ENCODE measurements at places on chromosomes 7 and 10.

- DNase-seq: no peak
Measured at GRCh38 chr7:100163006-100163531, 4.5 kb upstream of the TRAPPC14 start.

GRCh38 chr7:42700406-42701327 is 211.2 kb downstream of the C7orf25 start:
- DNase-seq: no peak

DNA sequence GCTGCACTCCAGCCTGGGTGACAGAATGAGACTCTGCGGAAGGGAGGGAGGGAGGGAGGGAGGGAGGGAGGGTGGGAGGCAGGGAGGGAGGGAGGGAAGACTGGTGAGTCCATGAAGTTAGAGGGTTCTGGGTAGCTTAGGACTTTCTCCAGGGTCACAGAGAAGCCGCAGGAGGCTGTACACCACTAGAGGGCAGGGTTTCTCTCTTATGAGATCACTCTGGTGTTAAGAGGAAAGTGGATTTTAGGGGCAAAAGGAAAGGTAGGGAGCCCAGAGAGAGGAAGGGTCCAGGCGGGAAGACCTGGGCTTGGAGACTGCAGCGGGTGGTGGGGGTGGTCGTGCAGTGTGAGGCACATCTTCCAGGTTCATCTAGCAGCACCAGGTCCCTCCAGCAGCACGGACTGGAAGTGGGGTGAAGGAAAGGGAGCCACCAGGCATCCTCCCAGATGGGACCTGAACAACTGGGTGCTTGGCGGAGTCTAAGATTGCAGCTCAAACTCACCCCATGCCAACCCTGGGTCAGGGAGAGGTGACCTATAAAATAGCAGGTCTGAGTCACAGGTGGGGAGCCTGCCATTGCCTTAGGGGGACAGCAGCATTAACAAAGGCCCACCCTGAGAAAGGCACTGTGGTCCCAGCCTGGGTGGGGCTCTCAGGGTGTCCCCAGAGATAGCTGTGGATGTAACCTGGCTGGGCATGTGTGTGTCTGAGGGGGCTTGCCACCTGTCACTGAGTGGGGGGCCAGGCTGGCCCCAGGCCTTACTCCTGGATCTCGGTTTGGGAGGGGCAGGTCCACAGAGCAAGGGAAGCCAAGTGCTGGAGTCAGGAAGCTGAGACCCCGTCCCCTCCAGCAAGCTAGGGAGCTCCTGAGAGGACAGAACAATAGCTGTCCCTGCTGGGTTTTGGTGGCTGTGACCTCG is 48.5 kb upstream of the SLC29A3 start:
- no peak for DNase-seq

DNA sequence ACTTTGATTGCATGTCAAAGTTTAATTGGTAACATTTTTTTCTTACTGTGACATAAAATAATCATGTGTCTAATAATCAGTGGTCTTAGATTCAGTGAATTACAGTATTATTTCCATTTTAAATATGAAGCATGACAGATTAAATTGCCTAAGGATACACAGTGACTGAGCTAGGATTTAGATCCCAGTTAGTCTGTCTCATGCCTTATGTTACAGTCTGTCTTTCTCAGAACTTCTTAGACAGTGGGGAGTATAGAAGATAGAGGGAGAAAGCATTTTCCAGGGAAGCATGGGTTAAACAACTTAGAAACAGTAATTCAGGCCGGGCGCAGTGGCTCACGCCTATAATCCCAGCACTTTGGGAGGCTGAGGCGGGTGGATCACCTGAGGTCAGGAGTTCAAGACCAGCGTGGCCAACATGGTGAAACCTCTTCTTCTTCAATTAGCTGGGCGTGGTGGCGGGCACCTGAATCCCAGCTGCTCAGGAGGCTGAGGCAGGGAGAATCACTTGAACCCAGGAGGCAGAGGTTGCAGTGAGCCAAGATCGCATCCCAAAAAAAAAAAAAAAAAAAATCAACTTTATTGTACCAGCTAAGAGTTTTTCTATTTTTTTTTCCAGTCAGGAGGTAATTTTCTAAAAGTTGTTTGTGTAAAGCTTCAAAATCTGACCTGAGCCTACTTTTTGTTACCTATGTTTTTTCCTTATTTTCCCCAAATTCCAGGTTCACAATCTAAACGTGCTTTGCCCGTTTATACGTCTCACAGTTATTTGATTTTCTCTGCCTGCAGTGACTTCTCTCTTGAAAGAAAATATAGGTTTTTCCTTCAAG is 3.3 kb downstream of the CASD1 start:
- no peak for DNase-seq

GRCh38 chr7:99036546-99037111 is 107.3 kb downstream of the SMURF1 start:
- no peak for DNase-seq

DNA sequence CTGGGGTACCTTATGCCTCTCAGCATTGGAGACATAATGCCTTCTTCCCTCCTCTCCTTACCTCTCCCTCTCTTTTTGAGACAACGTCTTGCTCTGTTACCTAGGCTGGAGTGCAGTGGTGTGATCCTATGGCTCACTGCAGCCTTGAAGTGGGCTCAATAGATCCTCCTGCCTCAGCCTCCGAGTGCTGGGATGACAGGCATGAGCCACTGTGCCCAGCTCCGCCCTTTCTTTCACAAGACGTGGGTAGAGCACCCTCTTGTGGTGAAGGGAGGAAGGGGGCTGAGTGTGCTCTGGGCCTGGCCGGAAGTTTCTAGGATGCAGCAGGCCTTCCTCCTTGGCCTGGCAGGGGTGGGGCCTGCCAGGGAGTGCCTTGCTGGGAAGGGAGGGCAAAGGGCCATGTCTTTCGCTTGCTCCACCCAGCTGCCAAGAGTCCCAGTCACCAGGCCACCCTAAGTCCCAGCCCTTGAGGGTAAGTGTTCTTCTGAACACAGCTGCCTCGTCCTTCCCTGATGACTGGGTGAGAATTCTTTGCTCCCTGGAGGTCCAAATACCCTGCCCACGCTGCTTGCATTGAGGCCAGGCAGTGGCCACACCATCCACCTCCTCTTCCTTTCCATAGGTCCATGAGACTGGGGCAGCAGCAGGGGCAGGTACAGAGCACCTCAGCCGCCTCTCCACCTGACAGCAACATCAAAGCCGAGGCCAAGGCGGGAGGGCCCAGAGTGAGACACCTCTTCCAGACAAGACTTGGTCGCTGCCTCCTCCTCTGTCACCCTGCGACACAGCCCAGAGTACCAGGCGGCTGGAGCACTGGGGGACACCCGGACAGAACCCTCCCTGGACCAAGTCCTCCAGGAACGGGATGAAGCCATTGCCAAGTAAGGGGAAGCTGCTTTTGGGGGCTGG is 3.7 kb downstream of the ABHD11 start:
- DNase-seq: peak; percentile 59

GRCh38 chr7:7151285-7151684 is 31.1 kb upstream of the C1GALT1 start:
- no peak for DNase-seq

DNA sequence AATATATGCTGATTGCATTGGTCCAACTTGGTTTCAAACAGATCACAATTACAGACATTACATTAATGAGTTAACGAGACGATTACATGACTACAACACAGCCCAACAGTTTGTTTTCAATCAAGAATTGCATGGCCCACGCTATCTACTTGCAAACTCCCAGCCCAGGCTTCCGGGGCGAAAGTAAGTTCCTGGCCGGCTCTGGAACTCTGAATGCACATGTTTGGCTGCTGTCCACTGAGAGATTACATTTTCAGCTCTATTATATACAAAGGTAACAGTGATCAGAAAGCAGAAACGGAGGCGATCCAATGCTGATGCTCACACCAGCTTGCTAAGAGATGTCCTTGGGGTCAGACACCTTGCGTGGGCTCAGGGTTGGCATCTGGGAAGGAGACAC is 206.3 kb downstream of the FANK1 start:
- DNase-seq: no peak

DNA sequence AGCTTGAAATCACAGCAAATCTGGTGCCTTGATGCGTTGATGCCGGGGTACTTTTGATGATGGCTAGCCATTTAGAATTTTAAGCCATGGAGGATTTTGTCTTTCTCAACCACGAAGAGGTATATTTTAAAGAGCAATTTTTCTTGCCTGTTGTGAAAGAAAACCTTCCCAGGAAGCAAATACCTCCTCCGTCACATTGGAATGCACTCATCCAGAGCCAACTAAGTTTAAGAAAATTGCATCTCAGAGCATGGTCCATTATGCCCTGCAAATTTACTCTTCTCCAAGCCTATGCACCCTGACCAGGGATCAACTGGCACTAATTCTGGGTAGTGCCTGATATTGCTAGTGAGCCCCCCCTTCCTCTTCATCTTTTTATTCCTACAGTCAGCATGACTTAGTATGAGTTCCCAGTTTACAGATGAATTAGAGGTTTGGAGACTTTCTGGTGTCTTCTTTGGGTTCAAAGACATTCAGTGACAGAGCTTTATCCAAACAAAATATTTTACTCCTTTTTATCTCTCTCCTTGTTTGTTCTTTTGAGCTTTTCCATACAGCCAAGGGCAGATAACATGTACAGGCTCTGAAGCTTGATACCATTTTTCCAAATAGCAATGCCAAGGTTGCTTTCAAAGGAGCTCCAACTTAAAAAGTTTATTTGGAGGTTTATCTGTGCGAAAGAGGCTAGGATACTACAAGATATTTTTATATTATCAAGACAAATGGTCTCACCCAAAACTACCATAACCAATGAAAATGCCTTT is 56.6 kb upstream of the ANK3 start:
- DNase-seq: no peak

DNA sequence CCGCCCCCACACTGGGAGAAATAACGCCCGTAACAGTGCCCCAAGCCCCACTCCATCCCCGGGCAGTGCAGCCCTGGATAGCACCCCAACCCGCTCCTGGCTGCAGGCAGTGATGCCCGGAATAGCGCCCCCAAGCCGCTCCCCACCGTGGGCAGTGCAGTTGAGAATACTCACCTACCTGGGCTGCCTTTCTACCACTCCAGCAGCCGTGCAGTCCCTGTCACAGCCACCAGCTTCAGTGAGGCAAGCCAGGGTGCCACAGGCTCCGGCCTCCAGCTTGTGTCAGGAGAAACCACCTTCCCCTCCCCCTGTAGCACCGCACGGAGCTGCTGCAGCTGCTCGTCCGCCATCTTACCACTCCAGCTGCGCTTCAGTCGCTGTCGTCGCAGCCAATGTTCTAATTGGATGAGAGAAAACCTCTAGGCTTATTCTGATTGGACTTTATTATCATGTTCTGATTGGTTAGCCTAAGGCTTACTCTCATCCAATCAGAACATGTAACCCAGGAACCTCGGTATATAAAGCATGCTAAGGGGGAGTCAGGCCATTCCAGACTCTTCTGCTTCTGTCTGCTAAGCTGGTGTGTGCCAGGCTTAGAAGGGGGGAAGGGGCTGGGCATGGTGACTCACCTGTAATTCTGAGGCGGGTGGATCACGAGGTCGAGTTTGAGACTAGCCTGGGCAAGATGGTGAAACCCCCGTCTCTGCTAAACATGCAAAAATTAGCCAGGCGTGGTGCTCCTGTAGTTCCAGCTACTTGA is 53.2 kb upstream of the ZNF33B start:
- DNase-seq: no peak

DNA sequence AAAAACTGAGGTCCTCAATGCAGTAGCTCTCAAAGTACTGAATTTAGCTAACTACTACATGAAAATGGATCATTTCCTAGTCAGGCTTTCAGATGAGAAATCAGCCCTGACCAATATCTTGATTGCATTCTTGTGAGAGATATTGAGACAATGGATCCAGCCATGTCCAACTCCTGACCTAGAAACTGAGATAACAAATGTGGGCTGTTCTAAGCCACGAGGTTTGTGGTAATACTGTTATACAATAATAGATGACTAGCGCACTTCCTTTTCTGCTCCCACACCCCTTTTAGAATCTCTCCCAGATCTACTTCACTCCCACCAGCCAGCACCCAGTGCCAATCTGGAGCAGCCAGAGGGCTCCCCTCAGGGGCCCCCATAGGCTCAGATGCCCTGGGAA is 209.3 kb upstream of the KMT2E start:
- DNase-seq: no peak

- no peak for DNase-seq
Measured at GRCh38 chr10:25707976-25708671, 225.9 kb upstream of the MYO3A start.

GRCh38 chr10:98125940-98126631 is 8.4 kb upstream of the R3HCC1L start:
- DNase-seq: no peak

- DNase-seq: no peak
Measured at GRCh38 chr7:123075838-123076467, 80.5 kb upstream of the TAS2R16 start.

- DNase-seq: no peak
Measured at GRCh38 chr10:13684252-13684791, 97.6 kb downstream of the PRPF18 start.

- DNase-seq: no peak
Measured at GRCh38 chr7:107262857-107263256, 94.1 kb downstream of the HBP1 start.

GRCh38 chr7:14521183-14521582 is 381.4 kb downstream of the DGKB start:
- no peak for DNase-seq

DNA sequence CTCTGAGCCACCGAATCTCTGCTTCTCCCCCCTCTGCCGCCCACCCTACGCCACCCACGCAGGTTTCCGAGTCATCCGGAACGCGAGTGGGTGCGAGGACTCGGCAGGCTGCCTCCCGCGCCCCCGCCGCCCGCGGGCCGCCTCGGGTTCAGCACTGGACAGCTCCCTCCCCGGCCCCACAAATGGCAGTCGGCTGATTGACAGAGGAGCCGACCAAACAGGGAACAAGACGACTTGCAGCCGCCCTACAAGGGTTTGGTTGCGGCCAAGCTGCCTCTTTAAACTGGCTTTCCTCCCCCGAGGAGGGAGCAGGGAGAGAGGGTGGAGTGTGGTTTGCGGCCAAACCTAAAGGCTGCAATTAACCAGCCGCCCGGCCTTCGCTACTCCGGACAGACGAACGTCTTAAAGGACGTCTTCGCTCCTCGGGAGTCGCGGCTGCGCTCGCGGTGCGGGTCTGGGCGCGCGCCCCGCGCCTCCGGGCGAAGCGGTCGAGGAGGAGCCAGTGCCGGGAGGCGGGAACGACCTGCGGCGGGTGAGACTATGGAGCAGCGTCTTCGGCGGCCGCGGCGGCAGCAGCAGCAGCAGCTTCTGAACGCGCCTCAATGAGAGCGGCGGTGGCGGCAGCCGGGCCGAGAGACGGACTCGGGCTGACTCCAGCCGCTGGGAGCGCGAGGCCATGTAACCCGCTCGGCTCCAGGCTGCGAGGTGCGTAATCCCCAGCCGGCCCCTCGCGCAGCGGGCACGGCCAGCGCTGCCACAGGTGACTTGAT is at the start of gene GPR158:
TSS of gene GPR158 (plus strand) at position 541 of the 770 bp plus-strand sequence. CDS start 420 bp downstream, outside the sequence.
- DNase-seq: no peak

GRCh38 chr10:91163269-91163868 is 57.1 kb upstream of the PCGF5 start:
- peak; percentile 47 for DNase-seq

DNA sequence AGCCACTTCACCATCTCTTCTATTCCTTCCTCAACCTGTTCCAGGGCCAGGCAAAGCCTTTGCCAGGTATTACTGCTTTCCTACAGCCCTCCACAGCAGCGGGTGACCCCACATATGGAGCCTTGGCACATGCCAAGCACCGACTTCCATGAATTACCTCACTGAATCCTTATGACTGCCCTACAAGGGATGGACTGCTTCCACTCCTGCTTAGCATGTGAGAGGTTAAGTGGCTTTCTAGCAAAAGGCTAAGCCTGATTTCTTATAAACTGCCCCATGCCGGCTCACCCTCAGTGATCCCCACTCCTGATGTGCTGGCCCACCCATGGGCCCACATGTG is 44.0 kb upstream of the PDLIM1 start:
- no peak for DNase-seq

All from stimulated activated CD8-positive, alpha-beta memory T cell treated with anti-CD3 and anti-CD28 coated beads, Interleukin-2, amount 100 ng/mL, for 1 hour (primary cell).